Muscle of leg (tissue), 16 donors: ENCODE measurements at places on chromosomes 16 and 17. TPM values are rescaled to one million over a fixed set of nuclear protein-coding genes. Genes with fewer than 3 reads are reported as not detected.

The CBFA2T3 gene
- total RNA-seq: 3.8 TPM

The LSM12 gene
- 14.4 TPM for total RNA-seq

The PLK1 gene
- 4.6 TPM for total RNA-seq

The NKD1 gene
- total RNA-seq: 4.2 TPM

The NLGN2 gene
- 7.7 TPM for total RNA-seq

The SHISA6 gene
- 3.2 TPM for total RNA-seq

The CHD3 gene
- 47.6 TPM for total RNA-seq

The MON1B gene
- 3.9 TPM for total RNA-seq

The SLC16A5 gene
- 4.4 TPM for total RNA-seq

The POLR2C gene
- total RNA-seq: 55.6 TPM

The FBXW10B gene
- 1.3 TPM for total RNA-seq

The FN3K gene
- 4.9 TPM for total RNA-seq

The RAP1GAP2 gene
- 1.2 TPM for total RNA-seq

The COX11 gene
- total RNA-seq: 36.7 TPM

The LGALS9B gene
- not detected for total RNA-seq

The KRTAP4-9 gene
- not detected for total RNA-seq

The KRT24 gene
- not detected for total RNA-seq

The GPR142 gene
- total RNA-seq: 0.04 TPM

The GPR179 gene
- 0.22 TPM for total RNA-seq

The RAB26 gene
- total RNA-seq: 0.40 TPM

The PNMT gene
- total RNA-seq: 3.2 TPM

The DHRS7C gene
- 143 TPM for total RNA-seq

The PCTP gene
- total RNA-seq: 12.9 TPM

The NT5M gene
- total RNA-seq: 6.5 TPM

The MAZ gene
- 121 TPM for total RNA-seq

The RNU2-1 gene
- total RNA-seq: not detected

The GHDC gene
- 9.3 TPM for total RNA-seq

The RAB11FIP4 gene
- 0.89 TPM for total RNA-seq

The HS3ST3B1 gene
- 1.6 TPM for total RNA-seq
